NCI-H82 (cell line): ENCODE measurements at places on chromosomes 1 and 21.
A peak's percentile ranks its signal among the peaks of the same experiment; 100 is the strongest.

- DNase-seq = no peak
Observed at GRCh38 chr1:234148816-234149215, 224.4 kb upstream of the COA6 start.

- DNase-seq = no peak
Observed at GRCh38 chr1:147721716-147722115, 38.7 kb downstream of the GJA5 start.

DNA sequence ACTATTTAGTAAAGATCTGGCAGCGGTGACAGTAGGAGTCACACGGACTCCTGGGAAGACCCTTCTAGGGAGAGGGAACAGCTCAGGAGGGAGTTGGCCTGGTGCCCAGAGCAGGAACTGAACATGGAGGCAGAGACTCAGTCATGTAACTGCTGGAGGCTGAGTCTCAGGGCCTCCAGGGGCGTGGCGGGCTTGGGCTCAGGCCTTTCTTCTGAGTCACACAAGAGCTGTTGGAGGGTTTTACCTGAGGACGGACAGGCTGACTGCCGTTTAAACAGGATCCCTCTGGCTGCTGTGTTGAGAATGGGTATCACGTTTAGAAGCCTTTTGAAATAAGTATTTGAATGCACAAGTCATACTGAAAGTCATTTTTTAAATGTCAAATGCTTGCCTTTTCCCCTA lies 7.2 kb upstream of the ETS2 start:
- peak; percentile 5 for DNase-seq

DNA sequence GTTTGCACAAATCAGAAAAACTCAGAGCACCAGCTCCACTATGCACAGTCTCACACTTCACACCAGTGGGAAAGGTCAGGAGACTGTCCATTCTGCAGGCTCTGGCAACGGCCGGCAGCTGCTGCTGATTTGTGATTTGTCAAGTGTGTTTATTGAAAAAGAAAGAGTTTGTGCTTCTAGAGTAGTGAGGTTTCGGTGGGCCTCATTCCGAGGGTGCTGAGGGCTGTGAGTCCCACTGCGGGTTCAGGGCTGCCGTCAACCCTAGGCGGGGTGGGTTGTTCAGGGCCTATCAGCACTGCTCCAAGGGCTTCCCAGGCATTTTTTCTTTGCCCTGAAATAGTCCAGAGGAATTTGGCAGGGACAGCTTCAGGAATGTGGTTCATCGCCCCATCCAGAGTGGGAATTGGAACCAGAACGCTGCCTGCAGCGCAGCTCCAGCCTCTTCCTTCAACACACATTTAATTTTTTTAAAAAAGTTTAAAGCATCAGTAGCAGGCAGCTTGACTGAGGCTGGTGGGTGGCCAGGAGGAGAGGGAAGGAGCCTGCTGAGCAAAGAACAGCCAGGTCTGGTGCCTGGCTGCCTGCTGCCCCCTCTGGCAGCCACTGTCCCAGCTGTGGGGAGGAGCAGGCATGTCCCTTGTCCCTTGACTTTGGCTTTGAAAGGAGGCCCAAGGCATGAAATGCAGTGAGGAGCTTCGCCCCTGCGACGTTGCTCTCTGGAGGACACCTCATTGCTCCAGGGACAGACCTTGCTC lies 19.7 kb downstream of the STUM start:
- peak; percentile 54 for DNase-seq

- DNase-seq = peak; percentile 81
Observed at GRCh38 chr1:26284597-26285347, 4.9 kb downstream of the SH3BGRL3 start.

DNA sequence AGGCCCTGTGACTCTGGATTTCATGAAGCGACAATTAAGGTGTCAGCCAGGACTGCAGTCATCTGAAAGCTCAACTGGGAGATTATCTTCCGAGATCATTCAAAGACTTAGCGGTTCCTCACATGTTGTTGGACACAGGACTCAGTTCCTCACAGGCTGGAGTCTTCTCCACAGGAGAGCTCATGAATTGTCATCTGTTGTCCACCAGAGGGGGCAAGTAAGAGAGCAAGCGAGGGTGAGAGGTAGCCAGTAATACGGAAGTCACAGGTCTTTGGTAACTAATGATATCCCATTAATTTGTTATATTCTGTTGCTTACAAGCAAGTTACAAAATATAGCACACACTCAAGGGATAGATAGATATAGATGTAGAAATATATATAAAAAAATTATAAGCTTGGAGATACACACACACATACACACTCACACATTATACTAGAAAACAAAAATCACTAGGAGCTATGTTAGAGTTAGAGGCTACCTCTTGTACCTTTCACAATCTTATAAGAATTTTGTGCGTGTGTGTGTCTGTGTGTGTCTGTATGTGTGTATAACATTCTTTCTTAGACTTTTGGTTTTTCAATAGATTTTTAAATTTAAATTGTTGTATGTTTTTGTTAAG lies 1695.3 kb downstream of the BRINP3 start:
- DNase-seq = peak; percentile 84

DNA sequence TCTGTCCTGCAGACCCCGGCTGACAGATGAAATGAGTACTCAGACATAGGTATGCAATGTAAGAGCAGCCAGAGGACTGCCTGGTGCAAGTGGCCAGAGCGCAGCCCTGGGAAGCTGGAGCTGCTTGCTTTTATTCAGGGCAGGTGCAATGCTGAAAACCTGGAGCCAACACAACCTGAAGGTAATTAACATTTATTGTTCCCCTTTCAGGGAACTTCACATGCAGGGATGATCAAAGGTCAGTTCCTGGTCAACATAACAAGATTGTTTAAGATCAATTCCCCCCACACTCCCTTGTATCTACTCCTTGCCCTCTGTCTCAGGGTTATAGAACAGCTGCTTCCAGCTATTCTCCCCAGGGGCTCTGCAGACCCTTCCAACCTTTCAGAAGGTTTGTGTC lies 48.7 kb upstream of the PRELP start:
- DNase-seq = no peak

GRCh38 chr21:43193651-43194302 lies 25.0 kb downstream of the CRYAA start:
- no peak for DNase-seq

DNA sequence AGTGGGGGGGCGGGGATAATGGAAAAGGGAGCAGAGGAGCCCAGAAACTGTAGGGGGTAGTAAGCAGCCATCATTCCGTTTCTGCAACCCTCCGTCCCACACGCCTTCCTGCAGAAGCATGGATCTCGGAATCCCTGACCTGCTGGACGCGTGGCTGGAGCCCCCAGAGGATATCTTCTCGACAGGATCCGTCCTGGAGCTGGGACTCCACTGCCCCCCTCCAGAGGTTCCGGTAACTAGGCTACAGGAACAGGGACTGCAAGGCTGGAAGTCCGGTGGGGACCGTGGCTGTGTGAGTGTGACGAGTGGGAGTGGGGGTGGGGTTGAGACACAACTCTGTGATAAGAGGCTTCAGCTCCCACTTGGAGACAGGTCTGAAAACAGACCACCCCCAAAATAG lies 706 bp downstream of the CREB3L4 start:
- DNase-seq = peak; percentile 59

- peak; percentile 65 for DNase-seq
Observed at GRCh38 chr1:9822897-9823692, 670 bp downstream of the CLSTN1 start.

- no peak for DNase-seq
Observed at GRCh38 chr1:176815621-176816020, 348.9 kb downstream of the ASTN1 start.

DNA sequence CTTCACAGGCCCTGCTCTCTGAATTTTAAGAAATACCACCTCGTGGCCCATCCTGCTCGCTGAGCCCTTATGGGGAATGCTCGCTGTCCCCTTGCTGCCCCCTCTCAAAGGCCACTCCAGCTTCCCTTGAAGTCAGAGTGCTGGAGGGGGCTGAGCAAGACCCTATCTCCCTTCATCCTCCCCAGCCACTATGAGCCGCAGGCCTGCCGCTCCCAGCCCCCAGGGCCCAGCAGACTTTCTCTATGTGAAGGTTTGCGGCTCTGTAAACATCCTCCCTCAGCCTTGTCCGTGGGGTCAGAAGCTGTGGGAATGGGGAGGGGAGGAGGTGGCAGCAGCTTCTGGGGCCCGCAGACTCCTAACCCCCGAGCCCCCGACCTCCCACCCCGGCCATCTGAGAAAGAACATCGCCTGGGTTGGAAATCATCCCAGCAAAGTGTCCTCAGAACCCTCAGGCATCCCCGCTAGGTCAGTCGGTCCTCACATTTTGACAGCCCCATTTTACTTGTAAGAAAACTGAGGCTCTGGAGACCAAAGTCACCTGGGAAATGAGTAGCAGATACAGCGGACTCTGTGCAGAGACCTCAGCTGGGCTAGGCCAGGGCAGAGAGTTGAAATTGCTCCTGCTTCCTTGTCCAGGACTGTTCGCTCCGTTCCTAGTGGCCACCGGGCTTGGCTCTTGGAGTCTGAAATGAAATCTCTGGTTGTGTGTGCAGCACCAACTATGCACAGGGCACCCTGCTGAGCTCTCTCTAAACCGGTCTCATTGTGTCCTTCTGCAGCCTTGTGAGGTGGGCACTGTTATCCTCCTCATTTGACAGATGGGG lies 4.4 kb downstream of the KCNQ4 start:
- no peak for DNase-seq

DNA sequence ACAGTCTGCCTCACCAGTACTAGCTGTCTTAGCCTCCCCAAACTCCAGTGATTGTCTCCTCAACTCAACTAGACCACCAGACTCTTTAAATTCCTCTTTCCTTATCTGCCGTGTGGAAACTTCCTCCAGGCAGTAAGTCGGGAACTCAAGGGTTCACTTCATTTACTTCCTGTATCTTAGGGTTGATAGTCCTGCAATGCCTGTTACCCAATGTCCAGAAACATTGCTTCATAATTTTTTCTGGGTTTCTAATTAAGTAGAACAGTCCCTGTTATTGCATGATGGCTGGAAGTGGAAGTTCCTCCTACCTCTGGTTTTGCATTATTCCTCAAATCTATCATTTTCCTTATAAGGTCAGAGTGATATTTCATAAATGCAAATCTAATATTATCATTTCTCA lies 60.8 kb upstream of the RNF11 start:
- no peak for DNase-seq

DNA sequence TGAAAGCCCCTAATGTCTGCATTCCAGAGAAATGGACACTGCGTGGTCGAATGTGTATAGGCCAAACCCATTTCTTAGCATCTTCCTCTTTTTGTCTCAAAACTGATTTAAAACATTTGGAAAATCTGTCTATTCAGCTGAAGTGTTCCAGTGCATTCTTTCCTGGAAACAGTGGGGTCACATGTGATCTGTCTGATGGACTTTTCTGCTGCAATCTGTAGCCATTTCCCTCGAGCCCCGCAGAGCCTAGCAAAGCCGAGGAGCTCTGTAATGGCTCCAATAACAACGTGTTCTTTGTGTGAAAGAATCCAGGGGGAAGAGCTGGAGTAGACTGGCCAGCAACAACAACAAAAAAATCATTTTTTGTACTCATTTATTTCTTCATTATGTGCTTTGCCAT lies 329.3 kb downstream of the BARHL2 start:
- no peak for DNase-seq

- no peak for DNase-seq
Observed at GRCh38 chr1:29272147-29272907, 36.0 kb downstream of the PTPRU start.

DNA sequence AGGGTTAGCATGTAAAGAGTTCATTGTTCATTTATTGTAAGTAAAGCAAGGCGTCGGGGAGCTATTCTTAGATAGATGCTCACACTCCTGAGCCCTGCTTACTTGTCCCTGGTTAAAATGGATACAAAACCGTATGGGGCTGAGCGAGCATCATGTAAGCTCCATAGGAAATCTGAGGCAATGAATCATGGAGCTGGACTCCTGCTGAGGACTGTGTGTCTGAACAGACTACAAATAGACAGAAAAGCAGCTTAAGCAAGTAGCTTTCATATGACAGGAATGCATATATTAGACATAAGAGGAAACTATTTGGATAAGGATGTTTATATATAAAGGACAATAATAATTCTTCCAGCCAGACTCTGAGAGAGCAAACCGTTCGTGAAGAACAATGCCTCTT lies 604.9 kb upstream of the PTBP2 start:
- no peak for DNase-seq

DNA sequence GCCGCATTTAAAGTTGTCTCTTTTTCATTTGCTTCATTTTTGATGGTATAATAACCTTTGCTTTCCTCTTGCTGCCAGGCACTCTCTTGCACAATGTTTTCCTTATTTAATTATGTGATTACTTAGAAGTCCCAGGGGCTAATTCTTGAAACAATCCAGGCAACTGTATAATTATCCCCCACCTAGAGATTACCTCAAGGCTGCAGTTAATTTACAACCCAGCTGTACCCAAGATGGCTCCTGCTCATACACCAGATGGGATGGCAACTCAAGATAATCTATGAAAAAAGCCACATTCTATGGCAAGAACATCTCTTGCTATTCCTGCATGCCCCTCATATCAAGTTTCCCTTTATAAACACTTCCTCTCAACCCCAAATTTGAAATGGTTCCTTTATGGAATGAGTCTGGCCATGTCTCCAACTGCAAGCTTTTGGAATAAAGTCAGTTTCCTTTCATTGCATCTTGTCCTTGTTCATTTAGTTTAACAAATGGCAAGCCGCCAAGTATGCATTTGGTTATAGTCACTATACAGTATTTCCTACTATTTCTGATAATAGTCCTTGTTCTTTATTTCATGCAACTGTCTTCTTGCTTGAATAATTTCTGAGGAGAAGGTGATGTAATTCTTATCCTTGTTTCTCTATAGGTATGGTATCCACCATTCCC lies 1042.6 kb downstream of the PLA2G4A start:
- peak; percentile 98 for DNase-seq

- no peak for DNase-seq
Observed at GRCh38 chr1:117150316-117150715, 28.8 kb upstream of the TRIM45 start.

GRCh38 chr1:161185732-161186311 lies 8.5 kb upstream of the B4GALT3 start:
- DNase-seq = peak; percentile 44

GRCh38 chr1:168202941-168203654 lies 22.7 kb upstream of the SFT2D2 start:
- DNase-seq = no peak

- no peak for DNase-seq
Observed at GRCh38 chr1:239840790-239841189, 250.9 kb upstream of the FMN2 start.

DNA sequence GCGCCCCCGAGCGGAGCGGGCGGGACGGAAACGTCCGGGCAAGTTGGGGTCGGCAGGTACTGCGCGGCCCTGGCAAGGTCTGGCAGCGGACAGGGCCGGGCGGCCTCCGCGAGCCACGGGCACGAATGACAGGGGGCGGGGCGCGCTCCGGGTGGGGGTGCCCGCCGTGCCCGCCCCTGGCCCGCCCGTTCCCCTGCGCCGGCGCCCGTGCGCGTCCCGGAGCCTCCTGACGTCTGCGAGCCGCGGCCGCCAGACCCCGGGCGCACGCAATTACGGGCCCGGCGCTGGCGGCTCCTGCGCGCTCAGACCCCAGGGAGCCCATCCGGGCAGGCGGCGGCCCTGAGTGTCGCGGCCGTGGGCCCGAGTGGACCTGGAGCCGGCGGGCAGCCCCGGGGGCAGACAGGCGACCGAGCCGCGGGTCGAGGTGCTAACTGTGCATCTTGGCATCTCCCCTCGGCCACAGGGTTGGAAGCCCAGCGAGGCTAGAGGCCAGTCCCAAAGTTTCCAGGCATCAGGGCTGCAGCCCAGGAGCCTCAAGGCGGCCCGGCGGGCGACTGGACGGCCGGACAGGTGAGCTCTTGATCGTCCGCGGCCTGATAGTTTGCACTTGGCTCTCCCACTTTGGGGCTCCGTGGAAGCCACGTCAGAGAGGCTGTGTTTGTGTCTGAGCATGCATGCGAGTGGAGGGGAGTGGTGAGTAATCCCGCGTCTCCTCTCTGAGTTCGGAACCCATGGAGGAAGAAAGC lies 918 bp downstream of the MIB2 start:
- DNase-seq = no peak
